Stimulated activated naive CD4-positive, alpha-beta T cell (primary cell): ENCODE measurements at places on chromosomes 7 and 10.

DNA sequence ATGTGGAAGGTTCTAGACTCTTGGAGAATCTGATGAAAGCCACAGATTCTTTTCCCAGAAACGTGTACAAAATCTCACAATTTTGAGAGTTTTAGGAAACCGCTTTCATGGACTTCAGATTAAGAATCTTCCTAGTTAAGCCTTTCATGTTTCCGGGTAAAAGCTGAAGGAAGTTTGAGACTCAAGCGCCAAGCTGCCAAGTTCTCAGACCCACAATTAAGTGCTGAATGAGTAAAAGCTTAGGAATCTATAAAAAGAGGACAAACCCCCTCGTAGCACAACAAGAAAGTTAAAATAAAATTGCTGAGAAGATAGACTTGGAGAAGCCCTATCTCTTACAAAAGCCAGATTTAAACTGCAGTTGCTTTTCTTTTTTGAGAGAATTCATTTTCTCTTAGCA, 99.6 kb downstream of the ST8SIA6 start:
- DNase-seq = no peak

- DNase-seq = no peak
These were observed 973.0 kb upstream of the GHITM start for GRCh38 chr10:83166344-83166743.

GRCh38 chr10:51244309-51244708, 170.0 kb downstream of the PRKG1 start:
- DNase-seq = no peak

DNA sequence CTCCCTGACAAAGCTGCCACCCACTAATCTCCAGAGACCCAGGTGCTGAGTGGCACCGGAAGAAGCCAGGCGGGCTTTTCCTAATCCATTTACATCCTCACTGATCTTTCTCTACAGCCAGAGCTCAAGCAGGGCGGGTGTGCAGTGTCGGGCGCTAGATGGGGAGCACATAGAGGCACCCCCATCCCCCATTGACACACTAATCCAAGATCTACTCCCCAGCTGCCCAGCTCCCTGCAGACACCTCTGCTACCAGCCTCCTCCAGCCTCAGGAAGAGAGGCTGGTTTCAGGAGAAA, 22.2 kb downstream of the FRMPD2 start:
- no peak for DNase-seq

DNA sequence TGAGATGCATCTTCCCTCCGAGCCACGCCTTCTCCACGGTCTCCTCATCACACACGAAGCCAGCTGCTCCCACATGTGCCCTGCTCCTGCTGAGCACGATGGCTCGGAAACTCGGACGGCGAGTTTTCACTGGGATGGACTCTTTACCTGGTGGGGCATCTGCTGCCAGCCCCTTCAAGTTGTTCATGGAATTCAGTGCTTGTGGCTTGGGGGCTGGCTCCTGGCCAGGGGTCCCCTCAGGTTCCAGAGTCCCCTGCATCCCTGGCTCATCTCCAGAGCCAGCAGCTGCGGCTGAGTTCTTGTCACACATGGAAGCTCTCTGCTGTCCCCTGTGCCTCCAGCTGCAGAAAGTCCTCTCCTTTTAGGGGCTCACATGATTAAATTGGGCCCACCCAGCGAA, 654.0 kb downstream of the SDK1 start:
- no peak for DNase-seq
